ENCODE measurements at places on chromosomes 3 and 15.

DNA sequence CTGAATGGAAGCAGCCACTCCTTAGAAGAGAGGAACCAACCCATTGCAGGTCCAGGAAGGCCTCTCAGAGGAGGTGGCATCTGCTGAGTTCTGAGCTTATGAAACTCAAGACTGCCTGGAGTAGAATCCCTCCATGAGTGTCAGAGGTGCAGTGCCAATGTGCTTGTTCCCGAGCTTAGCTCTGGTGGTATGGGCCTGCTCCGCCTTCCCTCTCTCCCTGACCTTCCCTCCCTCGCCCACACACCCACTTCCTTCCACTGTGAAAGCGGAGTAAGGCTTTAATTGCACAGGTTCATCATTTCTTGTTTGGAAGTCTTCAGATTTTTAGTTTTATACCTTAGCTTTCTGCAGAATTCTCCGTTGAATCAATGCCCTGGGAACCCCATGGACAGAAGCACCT, 208.0 kb upstream of the BHLHE40 start:
- no peak for DNase-seq

DNA sequence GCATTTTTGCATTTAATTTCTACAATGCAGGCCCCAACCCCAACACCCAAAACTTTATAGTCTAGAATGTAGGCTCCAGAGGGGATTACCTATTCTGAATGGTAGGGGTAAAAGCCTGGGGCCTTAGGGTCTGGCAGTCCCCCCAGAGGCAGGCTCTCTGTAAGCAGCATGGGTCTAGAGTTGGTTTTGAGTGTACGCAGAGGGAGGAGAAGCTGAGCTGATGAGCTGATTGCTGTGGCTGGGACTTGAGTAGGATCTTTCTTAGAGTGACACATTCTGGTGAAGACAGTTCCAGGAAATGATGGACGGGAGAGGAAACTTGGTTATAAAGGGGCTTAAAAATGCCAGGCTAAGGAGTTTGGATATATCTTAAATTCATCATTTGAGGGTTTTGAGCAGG, 2.1 kb downstream of the LPP start:
- DNase-seq = no peak

- DNase-seq = no peak
These were observed 91.3 kb upstream of the UBE2E2 start for GRCh38 chr3:23111797-23112196.

DNA sequence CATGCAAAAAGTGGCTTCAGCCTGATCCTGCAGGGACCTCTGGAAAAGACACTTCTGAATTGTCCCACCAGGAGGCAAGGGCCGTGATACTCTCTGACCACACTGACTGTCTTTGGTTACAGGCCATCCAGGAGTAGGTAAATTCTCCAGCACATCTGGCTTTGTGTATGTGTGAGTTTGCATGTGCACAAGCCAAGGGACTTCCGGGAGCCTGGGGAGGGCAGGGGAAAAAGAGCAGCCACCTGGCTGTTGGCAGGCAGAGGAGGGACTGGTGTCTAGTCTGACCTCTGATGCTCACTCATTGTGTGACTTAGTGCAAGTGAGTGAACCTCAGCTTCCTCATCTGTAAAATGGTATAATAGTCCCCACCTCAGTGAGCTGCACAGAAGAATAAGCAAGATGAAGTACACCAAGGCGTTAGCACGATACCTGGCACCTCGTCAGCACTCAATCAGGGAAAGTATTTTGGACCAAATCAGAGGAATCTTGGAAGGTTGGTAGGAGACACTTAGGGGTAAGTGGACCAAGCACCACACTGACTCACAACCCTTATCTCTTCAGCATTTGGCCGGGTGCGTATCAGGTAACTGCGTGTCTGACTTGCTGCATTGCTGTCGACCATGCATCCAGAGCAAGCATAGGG, 19.1 kb downstream of the KLHL6 start:
- DNase-seq = peak; percentile 87

DNA sequence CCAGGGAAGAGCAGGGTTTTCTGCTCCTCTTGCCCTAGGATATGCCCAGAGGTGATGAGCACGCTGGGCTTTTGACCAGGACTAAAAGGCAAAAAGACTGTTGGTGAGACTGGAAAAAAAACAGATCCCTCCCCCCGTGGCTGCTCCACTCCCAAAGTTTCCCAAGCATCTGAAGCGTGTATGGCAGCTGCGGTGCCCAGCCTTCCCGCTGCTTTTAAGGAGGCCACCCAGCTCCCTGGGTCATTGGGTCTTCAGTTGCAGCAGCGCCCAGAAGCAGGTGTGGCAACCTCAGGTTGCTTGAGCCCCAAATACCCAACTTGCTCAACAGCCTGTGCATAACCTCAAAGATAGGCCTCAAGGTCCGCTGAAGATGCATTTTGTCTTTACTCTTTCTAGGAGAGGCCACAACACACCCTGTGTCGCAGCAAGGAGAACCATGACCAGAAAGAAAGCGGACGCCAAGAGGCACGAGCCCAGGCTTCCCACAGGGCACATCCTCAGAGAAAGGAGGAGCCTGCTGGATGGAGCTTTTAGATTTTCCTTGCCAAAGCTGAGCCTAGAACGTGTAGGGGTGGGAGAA, 2.0 kb downstream of the SRGAP3 start:
- no peak for DNase-seq

GRCh38 chr15:50977162-50977561, 68.7 kb downstream of the AP4E1 start:
- DNase-seq = no peak

DNA sequence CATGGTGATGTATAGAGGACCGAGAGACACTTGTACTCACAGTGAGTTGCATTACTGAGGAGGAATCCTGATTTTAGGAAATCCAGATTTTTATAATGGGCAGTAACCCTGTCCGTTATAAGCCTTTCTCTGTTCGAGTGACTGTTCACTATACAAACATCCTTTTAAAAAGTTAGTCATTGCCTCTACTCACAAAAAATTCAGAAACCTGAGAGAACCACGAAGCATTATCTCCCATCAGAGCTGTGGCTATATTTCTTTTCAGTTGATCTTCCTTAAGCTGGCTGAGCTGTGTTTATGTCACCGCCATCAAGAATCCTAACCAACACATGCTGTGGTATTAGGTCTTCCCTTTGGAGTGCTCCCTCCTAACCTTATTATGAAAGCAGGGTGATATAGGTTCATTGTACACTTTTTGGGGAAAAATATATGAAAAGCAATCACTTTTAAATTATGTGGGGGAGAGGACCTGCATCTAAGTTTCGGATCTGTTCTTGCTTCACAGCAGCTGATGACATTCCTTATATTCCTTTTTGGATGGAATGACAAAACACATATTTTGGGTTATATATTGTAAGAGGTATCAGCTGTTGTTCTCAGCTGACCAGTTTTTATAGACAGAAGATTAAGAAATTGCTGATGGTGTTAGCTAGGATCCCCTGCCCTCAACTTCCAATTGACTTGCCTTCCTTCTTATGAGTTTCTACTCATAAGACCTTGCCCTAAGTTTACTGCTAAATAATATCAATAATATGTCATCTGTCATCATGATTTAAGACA, 465.9 kb upstream of the RASGRP1 start:
- no peak for DNase-seq

DNA sequence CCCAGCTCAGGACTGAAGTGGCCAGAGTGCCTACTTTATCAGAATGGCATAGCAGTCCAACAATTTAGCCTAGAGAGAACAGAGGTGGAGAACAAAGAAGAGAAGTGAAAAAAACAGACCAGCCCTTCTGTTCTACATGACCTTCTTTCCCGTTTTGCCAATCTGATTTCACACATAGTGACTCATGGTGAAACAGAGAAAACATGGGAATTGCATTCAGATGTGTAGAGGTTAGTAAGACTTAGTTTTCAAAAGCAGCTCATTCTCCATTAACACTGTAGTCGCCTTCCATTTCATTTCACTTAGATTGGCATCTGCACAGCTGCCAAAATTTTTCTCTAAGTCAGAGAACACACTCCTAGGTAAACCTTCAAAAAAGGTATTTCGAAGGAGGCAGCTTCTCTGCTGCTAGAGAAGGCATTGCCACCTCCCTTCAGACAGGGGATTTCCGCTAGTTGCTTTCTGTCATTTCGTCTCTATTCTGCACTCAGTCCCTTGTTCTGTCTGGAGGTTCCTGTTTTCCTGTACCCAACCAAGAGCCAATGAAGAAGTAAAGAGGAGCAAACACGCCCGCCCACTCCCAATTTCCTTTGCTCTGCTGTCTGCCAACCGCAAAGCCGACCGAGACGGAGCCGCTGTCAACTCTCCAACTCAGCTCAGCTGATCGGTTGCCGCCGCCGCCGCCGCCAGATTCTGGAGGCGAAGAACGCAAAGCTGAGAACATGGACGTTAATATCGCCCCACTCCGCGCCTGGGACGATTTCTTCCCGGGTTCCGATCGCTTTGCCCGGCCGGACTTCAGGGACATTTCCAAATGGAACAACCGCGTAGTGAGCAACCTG, at the start of gene ARL6IP5:
Gene ARL6IP5, plus strand, starts transcription at position 612 of the 842 bp plus-strand sequence. Its CDS starts 111 bp downstream, at position 723.
- DNase-seq = peak; percentile 97

- no peak for DNase-seq
These were observed 44.1 kb upstream of the UMPS start for GRCh38 chr3:124686028-124686670.

GRCh38 chr15:81924729-81925128, 121.1 kb downstream of the MEX3B start:
- DNase-seq = no peak

DNA sequence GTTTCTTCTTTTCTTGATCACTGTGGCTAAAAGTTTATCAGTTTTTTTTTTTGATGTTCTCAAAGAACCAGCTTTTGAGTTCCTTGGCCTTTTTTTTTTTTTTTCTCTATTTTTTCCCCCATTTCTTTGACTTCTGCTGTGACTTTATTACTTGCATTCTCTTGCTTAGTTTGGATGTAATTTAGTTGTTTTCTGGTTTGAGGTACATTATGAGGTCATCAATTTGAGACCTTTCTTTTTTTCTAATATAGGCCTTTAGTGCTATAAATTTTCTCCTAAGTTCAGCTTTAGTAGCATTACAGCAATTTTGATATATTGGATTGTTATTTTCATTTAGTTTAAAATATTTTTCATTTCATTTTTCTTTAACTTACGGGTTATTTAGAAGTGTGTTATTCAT, 35.3 kb downstream of the TCF12 start:
- no peak for DNase-seq

GRCh38 chr15:83305704-83306291, 21.3 kb upstream of the BNC1 start:
- no peak for DNase-seq

GRCh38 chr3:196169836-196170240, 41.4 kb downstream of the ZDHHC19 start:
- peak; percentile 37 for DNase-seq

DNA sequence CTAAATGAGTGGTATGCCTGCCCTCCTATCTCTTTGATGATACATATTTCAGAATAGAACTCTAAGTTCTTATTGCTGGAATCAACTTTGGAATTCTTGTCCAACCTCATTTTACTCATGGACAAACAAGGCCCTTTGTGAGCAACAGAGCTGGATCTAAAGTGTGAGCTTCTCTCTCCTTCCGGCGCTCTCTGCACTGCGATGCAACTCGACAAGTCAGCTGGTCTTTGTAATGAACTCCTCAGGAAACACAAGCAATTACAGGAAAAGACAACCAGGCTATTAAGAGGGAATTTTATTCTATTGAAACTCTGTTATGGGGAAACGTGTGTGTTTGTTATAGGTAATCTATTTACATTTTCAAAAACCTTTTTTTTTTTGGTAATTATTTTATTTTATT, 20.3 kb upstream of the NRROS start:
- DNase-seq = no peak

GRCh38 chr3:7095116-7095515, 234.2 kb downstream of the GRM7 start:
- no peak for DNase-seq

- DNase-seq = no peak
These were observed 21.6 kb downstream of the ESYT3 start for GRCh38 chr3:138455801-138456716.

DNA sequence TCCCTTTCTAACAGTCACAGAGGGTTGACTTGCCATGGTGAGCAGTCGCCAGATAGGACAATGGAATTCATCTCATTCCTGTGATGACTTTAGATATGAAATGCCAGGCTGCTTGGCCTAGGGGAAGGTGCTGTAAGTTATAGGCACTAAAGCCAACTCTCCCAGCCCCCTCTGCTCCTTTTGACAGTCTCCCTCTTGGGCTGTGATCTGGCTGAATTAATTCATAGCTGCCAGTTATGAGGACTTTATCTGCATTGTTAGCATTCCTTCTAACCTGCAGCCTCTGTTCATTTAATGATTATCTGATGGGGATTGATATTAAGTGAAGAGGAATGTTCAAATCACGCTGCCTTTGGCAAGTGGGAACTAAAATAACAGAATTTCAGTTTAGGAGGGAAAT, 427.1 kb upstream of the RASGRP1 start:
- DNase-seq = no peak

- no peak for DNase-seq
These were observed 193.1 kb downstream of the EPHA3 start for GRCh38 chr3:89300526-89300925.

DNA sequence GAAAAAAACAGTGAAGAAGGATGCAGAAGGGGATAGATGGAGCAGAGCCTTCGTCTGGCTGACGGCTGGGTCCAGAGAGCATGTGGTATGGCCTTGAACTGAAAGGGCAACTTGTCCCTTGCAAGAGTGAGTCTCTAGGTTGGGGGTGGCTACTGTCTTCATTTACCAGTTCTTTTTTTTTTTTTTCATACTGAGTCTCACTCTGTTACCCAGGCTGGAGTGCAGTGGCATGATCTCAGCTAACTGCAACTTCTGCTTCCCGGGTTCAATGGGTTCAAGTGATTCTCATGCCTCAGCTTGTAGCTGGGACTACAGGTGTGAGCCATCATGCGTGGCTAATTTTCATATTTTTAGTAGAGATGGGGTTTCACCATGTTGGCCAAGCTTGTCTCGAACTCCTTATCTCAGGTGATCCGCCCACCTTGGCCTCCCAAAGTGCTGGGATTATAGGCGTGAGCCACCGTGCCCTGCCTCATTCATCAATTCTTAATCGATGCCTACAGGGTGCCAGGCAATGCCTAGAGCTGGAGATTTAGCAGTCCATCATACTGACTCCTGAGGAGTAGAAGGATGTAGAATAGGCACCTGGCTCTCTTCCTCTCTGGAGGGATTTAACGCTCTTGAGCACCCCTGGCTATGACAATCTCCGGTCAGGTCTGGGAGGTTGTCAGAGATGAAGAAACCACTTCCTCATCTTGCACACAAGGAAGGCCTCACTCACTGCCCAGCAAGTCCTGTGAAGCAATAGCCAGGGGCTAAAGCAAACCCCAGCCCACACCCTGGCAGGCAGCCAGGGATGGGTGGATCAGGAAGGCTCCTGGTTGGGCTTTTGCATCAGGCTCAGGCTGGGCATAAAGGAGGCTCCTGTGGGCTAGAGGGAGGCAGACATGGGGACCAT, at the start of gene CAMP:
Gene CAMP, plus strand, starts transcription at position 880 of the 898 bp plus-strand sequence. Its CDS starts 17 bp downstream, at position 897.
- peak; percentile 92 for DNase-seq

- no peak for DNase-seq
These were observed 98.3 kb downstream of the SEC22A start for GRCh38 chr3:123300056-123300455.

GRCh38 chr15:50361756-50362155, 6.8 kb upstream of the GABPB1 start:
- DNase-seq = no peak

DNA sequence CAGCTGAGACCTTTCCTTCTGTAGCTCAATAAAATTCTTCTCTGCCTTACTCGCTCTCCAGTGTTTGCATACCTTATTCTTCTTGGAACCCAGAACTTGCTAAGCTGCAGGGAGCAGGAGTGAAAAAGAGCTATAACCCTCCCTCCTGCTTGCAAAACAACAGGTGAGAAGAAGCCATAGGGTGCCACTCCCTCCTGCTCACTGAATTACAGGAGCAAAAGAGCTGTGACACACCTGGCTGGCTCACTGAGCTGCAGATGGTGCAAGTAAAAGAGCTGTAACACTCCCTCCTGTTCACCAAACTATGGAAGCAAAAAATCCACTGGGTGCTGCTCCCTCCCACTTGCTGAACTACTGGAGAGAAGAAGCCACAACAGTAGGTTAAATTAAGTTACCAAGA, 44.2 kb upstream of the C2CD4B start:
- DNase-seq = no peak
